Ascending aorta (tissue), 2 donors: ENCODE measurements at places on chromosomes 12 and 14.

DNA sequence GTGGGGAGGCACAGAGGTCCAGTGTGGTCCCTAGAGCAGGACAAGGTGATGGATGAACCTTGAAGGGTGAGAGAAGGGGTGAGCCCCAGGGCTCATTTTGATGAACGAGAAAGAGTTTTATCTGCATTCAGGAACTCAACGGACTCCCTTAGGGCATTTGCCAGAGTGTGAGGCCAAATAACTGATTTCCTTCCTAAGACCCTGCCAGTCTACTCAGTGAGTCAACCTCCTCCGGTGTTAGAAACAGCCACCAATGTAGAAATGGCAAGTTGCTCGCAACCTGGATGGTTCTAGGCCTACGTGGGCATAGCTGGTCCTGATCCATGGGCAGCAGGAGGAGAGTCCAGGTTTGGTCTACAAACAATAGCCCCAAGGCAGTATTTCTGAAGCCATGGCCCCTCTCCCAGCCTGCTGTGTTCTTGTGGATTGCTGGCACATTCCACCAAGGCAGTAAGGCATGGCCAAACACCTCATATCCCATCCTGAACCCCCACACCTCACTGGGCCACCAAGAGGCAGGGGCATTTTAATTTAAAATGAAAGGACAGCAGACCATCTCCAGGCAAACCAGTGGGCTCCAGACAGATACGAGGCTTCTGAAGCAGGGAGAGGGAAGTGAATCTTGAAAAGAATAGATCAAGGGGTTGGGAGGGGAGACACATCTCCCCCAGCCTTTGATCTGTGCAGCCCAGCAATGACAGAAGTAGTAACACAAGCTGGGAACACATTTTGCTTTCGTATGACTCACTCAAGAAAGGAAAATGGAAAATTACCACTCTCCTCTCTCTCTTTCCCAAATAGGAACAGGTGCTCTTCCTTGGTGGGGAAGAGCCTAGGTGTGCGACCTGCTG lies 25.4 kb upstream of the TESC start:
- no peak for DNase-seq

DNA sequence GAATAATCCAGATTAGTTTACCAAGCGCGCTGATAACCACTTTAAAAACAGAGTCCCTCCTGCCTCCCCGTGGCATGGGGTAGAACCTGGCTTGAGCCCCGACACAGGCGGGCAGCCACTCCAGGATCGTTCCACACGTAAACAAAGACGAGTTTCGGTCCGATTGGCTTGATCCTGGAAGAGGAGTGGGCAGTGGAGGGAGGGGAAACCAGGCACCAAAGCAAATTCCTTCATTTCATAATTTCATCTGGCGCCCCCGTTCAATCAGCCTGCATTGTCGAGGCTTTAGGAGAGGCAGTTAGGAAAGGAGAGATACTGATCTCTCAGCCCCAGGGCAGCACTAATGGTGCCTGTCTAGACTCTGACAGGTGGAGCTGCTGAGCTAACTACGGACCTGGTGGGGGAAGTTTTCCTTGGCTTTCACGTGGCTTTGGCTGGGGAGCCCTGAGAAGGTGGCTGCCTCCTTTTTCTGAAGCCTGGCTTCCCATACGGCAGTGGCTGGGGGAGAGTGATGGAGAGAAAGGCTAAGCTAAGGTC lies 751 bp upstream of the GPRC5A start:
- no peak for DNase-seq

DNA sequence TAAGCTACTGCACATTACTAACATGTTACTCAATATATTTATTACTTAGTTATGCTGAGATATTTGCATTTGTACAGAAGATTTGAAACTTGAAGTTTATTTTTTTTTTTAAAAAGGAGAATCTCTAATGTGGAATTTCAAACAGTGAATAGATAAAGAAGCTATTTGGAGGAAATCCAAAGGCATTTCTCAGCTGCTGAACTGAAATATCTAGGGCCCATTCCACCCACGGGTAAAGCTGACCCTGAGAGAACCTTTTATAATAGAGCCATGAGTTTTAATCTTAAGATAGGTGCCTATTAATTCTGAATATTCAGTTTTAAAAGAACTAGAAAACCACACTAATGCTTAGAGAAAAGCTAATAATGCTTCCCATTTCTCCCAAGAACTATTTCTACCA lies 225.4 kb upstream of the CAND1 start:
- no peak for DNase-seq

DNA sequence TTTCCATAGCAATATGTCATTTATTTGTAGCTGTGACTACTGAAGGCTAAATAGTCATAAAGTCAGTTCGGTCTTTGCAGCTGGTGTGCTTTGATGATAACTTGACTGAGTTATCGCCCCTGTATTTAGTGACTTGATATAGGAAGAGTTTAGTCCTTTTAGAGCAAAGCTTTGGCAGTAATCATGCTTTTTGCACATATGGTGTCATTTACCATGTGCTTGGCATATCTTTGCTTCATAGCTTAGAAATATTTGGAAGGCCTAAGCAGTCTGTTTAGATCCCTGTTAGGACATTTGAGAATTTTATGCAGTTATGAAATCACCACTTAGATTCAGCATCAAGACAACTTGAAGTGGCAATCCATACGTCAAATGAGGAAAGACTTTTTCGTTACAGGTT lies 31.6 kb downstream of the POLR3B start:
- no peak for DNase-seq

- DNase-seq = no peak
Observed at GRCh38 chr12:5481645-5482044, 49.7 kb downstream of the NTF3 start.

GRCh38 chr14:102923201-102923924 lies 900 bp downstream of the AMN start:
- no peak for DNase-seq

DNA sequence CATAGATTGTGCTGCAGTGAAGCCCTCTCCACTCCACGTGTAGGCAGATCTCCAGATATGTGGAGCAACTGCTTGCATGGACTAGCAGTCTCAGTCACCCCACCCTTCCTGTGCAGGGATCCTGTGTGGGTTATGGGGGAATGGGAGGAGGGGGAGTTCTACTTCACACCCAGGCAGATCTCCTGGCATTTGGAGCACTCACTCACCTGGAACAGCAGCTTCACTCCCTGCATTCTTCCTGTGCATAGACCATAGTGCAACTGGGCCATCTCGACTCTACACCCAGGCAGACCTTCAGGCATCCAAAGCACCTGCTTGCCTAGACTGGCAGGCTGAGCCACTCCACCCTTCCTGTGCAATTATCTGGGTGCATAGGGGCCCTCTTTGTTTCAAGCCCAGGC lies 96.0 kb upstream of the PCED1B start:
- DNase-seq = no peak

- DNase-seq = no peak
Observed at GRCh38 chr14:101776344-101776743, 14.8 kb downstream of the PPP2R5C start.

DNA sequence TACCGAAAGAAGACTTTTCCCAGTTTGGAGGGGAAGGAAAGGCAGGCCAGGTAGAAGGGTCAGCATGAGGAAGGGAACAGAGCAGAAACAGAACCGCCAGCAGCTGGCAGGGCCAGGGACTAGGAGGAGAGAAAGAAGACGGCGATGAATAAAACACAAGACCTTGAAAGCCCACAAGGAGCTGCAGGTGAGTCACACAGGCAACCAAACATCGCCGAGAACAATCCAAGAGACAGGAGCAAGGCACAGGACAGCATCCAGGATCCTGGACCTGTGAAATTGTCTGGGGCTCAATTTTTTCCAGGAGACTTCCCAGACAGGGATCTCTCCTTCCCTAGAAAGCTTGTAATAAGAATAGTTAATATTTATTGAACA lies 47.3 kb downstream of the NUAK1 start:
- DNase-seq = no peak

DNA sequence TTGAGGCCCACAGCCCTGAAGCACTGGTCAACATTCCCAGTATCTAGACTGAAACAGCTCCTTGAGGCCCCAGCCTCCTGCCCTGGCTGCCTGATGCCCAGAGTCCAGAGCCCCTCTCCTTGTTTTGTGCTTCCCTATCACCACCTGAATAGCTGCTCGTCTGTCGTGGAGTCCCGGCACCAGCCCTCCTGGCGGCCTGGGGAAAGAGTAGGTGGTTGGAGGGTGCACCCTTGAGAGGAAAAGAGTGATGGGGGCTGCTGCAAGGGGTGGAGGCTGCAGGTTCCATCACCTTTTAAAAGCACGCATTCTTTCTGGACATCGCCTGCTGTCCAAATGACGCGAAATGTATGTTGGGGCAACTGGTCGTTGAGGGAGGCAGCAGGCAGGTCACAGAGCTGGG lies 3.2 kb downstream of the RABGGTA start:
- DNase-seq = no peak

DNA sequence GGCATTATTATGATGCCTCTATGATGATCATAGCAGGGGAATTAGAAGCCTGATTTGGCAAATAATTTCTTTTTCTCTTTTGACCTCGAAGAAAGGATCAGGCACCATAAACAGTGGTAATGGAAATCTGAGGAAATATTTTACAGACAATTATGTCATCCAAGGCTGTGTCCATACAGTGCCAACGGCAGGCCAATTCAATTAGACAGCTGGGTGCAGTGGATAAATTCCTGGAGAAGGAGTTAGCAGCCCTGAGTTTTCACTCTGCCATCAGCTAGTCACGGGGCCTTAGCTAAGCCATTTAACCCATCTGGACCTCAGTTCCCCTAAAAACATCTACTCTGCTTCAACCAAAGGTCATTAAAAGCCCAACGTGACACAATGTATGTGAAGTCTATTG lies 4.1 kb downstream of the TPH2 start:
- no peak for DNase-seq

DNA sequence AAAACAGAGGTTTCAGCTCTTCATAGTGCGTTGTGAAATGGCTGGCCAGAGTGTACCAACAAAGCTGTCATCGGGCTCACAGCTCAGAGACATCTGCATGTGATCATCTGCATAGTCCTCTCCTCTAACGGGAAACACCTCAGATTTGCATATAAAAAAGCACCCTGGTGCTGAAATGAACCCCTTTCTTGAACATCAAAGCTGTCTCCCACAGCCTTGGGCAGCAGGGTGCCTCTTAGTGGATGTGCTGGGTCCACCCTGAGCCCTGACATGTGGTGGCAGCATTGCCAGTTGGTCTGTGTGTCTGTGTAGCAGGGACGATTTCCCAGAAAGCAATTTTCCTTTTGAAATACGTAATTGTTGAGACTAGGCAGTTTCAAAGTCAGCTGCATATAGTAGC lies 14.3 kb upstream of the PAPLN start:
- no peak for DNase-seq

- no peak for DNase-seq
Observed at GRCh38 chr14:101707068-101707842, 54.3 kb upstream of the PPP2R5C start.

GRCh38 chr12:112115259-112116045 lies 6.9 kb upstream of the NAA25 start:
- peak; percentile 22 for DNase-seq

DNA sequence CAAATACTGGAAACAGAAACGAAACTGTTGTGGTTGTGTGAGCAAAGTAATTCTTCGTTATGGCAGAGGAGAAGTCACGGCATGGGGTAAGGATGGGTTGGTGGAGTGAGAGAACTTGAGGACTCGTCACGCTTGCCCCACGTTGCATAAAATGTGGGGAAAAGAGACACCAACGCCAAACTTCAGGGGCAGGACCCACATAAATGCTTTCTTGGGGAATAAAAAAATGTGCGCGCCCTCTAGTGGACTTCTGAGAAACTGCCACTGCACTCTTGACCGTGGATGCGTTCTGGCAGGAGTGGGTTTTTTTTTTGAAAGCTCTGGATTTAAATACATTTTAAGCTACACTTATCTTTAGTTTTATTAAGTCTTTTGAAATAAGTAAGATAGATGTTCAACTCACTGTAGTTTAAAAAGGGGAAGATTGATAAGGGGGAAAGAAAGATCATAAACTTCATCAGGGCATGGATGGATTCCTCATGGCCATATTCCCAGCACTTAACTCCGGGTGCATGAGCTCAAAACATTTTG lies 4.1 kb upstream of the IGF1 start:
- DNase-seq = peak; percentile 78

DNA sequence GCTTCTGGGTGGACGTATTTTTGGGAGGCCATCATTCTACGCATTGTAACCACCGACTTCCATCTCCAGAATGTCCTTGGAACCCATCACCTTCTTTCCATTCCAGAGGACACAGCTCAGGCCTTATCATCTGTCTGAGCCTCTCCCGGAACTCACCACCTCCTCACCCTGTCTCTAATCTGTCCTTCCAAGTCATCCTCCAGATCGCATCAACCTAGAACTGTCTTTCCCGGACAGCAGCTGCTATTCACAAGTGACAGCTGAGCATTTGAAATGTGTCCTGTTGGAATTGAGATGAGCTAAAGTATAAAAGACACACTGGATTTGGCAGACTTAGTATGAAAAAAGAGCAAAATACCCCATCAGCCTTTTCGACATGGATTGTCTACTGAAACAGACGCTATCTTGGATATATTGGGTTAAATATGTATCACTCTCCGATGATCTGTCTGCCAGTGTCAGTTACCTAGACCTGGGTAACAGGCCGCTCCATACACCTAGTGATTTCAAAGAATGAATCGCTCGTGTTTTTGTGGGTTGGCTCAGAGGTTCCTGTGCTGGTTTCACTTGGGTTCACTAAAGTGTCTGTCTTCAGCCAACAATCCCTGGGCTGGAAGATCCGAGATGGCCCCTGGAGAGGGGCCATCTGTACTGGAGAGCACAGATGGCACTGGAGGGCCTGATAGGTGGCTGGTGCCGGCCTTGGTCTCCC lies 104.4 kb upstream of the RFLNA start:
- no peak for DNase-seq

GRCh38 chr12:38508246-38508645 lies 191.7 kb downstream of the ALG10B start:
- no peak for DNase-seq

GRCh38 chr12:94649349-94650142 lies 811 bp downstream of the TMCC3 start:
- DNase-seq = no peak

DNA sequence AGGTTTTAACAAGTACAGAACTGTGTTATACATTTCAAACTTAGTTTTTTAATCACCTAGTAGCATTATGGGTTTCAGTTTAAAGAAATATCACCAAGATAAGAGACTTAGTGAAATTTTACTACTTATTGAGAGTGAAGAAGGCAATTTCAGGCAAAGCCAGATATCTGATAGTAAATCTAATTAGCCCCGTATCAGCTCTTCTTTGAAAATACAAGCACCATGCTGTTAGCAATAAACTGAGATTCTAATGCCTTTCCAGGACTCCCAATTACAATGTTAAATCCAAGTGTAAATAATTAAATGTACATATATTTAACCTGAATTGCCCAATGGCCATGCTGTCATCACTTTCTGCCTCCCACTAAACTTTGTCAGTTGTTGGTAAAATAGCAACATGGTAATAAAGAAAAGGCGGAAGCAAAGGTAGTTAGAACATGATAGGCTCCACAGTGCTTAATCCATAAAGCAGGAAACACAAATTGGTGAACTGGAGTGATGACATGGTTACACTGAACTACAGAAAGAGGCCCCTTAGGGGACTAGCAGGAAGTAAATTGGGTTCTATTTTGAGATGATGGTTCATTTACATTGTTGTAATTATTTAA lies 646.1 kb downstream of the C12orf50 start:
- no peak for DNase-seq

DNA sequence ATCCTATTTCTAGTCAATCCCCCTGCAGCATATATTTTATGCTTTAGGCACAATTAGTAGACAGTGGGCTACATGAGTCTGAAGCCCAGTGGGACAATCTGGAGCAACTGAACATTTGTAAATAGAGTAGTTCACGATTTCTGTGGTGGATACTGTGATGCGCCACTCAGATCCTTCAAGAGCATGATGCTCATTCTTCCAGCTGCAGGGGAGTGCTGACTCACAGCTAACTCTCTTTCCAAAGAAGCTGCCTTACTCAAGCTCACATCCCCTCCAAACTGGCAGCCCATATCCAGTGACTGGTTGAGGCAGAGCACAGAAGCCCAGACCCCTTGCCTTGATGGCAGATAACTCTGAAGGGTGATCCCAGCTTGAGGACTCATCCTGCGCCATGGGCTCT lies 224.2 kb upstream of the EEA1 start:
- DNase-seq = no peak
